ENCODE measurements at places on chromosomes 1 and 21.

- no peak for DNase-seq
Measured at GRCh38 chr21:41901099-41901498, 22.0 kb upstream of the PRDM15 start.

DNA sequence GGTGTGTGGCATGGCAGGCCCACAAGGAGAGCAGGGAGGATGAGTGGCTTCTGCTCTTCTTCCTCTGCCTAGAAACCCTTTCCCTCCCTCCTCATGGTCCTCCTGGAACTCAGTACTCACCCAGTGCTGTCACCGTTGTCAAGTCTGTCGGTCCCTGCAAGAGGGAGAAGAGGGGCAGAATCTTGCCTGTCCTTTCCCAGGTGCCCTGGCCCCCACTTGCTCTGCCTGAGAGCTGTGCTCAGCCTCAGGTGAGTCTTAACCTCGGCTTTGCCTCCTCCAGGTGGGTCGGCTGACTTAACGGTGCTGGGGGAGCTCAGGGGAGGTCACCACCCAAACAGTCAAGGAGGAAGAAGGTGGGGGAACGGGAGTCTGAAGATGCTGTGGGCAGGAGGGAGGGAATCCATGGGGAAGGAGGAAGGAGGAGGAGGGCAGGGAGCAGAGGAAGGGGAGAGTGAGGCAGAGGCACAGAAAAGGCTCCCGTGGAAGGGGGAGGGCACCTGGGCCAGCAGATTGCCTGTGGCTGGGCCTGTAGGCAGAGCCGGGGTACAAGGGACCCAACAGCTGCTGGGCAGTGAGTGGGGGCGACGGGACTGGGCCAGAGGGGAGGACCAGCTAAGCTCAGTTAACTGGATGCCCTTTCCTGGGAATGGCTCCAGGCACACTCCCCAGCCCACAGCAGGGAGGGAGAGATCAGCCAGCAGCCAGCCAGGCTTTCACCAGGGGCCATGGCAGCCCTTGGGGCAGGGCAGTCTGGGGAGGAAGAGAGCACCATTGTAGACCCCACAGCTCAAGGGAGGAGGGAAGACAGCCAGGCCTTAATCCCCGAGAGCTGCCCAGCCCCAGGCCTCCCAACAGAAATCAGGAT, 26.3 kb downstream of the CTNNBIP1 start:
- no peak for DNase-seq

GRCh38 chr1:156939786-156940334, 19.4 kb downstream of the LRRC71 start:
- no peak for DNase-seq

DNA sequence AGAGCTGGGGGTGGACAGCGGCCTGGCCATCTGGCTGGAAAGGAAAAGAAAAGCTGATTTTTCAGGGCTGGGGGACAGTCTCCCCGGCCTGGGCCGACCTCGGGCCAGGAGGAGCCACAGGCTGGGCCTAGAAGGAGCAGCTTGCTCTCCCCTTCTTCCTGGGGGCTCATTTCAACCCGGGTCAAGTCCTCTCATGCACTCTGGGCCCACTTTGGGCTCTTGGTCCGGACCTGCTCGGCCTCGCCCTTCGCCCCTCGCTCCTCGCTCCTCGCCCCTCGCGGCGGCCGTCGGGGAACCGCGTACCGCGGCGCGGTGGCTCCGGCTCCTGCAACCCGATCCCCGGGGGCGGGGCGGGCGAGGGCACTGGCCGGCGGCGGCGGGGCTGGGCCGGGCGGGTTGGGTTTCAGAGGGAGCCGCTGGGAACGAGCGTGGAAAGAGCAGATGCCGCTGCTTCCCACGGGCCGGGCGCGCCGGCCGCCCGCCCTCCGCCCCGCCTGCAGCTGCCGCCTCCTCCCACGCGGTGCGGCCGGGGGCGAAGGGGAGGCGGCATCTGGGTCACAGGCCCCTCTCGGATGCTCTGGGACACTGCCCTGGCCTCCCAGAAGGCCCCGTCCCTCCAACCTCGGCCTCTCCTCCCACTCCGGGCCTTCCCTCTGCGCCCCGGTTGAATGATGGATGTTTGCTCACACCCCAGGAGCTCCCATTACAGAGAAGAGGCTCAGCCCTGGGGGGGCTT, 6.6 kb downstream of the HEYL start:
- peak; percentile 95 for DNase-seq
